Effector CD4-positive, alpha-beta T cell (primary cell): ENCODE measurements at places on chromosomes 1 and 21.

GRCh38 chr1:67753776-67754525, 69.0 kb downstream of the GADD45A start:
- DNase-seq = no peak

GRCh38 chr1:50610563-50610962, 187.3 kb upstream of the DMRTA2 start:
- no peak for DNase-seq

DNA sequence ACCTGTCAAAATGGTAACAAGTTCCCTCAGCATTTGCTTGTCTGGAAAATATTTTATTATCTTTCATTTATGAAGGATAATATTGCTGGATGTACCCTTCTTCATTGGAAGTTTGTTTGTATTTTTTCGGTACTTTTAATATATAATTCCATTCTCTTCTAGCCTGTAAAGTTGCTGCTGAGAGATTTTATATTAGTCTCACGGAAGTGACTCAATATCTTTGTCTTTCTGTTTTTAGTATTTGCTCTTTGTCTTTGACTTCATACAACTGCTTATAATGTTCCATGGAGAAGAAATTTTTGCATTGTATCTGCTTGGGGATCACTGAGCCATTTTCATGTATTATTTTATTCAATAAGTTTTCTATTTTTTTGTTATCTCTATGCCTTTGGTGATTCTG, 1777.5 kb downstream of the BRINP3 start:
- DNase-seq = no peak

DNA sequence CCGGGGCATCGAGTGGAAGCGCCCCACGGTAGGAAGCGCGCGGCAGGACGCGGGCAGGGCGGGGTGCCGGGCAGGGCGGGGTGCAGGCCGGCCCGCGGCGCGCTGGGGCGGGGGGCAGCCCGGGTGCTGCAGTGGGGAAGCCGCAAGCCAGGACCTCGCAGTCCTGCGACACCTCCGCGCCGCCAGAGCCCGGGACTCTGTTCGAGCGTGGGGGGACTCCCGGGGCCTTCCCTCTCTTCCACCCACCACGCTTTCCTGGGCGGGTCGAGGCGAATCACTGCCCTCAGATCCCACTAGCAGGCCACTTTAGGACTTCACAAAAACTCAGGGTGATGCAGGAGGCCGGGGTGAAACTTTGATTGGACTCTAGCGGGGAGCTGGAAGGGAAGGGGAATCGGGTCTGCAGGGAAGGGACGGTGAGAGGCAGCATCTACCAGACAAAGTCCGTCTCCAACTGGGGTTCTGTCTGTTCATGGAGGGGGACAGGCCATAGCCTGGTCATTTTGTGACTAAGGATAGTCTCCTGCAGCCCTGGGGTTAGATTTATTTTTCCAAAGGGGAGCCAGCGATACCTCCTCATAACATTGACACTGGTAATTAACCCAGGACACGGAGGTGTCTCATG, 623 bp downstream of the CAPN2 start:
- DNase-seq = peak; percentile 31

DNA sequence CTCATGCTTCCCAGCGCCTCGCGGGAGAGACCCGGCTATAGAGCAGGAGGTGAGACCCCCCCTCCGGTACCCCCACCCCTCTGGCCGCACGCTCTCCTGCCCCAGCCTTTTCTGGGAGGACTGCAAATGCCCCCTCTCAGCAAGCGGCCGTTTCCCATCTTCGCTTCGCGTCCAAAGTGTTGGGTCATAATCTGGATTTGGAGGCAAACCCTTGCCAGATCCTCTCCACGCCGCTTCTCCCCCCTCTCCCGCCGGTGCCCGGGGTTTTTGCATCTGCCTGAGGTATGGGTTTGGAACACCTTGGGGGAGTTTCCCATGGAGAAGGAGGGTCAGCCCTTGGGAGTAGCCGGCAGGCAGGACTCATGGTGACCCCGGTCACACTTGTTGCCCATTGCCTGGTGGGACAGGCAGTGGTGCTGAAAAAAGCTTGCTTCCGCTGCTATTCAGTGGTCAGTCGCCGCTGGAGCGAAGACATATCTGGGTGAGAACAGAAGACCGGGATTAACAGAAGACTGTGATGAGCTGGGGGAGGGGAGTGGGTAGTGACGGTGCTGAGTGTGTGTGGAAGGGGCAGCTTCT, 935 bp downstream of the KCNK2 start:
- no peak for DNase-seq

DNA sequence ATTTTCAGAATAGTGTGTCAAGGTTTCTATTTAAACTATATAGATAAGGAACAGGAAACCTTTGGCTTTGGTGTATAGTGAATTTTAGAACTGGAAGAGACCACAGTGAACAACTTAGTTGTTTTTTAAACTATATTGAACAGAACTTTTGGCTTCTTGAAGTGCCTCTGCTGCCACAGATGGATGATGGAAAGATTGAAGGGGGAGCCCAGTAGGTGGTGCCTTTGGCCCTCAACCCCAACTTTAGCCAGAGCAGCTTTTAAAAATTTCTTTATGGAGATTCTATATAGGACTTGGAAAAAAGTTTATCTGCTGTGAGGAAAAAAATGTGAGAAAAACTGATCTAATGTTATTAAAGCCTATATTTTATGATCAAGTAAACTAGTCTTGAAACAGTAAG, 50.2 kb downstream of the SWT1 start:
- no peak for DNase-seq

- DNase-seq = no peak
Measured at GRCh38 chr1:47646676-47647075, 208.8 kb downstream of the FOXD2 start.

DNA sequence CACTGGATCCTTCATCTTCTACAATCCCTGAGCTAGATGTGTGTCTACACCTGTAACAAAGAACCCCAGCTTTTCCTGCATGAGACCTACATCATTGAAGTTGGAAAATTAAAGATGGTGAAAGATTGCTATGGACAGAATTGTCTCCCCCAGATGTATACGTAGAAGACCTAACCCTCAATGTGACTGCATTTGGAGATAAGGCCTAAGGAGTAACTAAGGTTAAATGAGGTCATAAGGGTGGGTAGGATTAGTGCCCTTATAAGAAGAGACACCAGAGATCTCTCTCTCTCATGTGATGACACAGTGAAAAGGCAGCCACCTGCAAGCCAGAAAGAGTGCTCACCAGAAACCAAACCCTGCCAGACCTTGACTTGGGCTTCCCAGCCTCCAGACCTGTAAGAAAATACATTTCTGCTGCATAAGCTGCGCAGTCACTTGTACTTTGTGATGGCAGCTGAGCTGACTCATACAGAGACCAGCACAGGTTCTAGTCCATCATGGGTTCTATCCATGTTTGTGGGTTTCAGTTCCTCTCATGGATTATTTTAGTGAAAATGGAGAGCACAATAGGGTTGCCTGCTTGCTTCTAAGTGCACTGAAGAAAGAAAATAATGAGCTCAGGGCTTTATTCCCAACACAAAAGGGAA, 180.8 kb downstream of the TPR start:
- no peak for DNase-seq

- no peak for DNase-seq
Measured at GRCh38 chr21:33760641-33761440, 118.5 kb downstream of the ITSN1 start.

DNA sequence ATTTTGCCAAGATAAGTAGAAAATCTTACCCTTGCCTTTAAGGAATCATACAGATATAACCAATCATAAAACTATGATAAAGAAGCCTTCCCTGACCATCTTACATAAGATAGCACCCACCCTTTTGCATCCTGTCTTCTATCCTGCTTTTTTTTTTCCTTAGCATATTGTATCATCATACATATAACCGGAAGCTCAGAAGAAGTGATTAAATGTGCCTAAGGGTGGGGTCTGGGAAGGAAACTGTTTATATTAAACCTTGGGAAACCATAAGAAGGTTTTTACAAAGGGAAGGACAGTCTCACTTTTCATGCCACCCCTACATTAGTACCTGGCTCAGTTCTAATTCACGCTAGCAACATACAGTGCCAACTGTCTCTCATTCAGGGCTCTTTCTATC, 66.8 kb downstream of the LUZP1 start:
- no peak for DNase-seq

DNA sequence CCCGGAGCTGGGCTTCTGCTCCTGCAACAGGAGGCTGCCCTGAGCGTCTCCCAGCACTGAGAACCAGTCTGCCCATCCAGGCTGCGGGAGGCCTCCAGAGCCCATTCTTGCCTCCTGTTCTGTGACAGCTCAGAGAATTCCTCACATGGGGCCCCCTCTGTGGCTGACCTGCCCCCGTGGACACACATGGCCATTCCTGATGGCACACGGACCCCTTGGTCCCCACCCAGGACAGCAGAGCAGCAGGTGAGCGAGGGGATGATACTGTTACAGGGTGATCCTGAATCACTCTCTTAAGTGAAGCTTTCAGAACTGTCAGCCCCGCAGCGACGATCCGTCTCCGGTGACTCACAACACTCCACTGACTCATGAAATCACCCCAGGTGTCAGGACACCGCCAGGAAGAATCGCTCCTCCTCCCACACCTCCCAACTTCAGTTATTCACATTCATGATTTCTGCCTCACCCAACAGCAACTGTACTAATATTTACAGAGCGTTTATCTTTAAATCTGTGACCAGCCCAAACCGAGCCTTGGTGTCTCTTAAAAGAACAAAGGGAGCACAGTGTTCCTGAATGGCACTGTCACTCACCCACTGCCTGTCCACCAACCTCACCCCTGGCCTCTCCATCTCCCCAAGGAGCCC, 22.5 kb downstream of the CHD5 start:
- DNase-seq = no peak

DNA sequence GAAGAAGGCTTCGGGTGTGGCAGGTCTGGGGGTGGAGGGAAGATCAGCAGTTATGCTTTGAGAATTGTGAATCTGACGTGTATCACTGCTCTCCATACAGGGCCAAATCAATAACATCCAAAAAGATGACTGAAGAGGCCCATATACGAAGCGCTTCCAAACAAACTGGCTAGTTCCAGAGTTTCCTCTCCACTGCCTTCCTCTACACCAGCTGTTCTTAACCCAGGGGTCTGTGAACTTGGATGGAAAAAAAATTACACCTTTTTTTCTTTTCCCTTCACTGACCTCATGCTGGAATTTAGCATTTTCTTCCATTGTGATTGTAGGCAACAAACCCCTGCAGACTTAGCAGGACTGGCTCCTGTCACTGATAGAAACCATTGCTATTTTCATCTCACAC, 77.1 kb upstream of the NBL1 start:
- DNase-seq = no peak

GRCh38 chr1:163035446-163036249, 33.5 kb upstream of the RGS4 start:
- no peak for DNase-seq

DNA sequence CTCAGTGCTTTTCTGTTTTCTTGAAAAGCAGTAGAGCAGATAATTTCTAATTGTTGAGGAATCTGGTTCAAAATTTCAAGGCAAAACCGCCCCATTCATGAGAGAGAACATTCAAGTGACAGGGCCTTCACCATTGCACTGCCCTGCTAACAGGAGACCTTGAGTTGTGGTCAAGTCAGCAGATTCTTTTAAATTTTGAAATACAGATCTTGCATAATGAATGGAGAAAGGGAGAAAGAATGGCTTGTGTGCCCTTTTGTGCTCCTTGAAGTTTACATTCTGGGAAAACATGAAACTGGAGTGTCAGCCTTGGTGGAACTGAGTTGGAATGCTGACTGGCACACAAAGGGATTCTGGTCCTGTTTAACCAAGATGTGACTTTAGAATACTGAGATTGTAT, 164.5 kb upstream of the UBE2U start:
- no peak for DNase-seq

GRCh38 chr1:99676876-99677275, 31.0 kb downstream of the PALMD start:
- DNase-seq = no peak

GRCh38 chr1:240732390-240732789, 120.4 kb upstream of the GREM2 start:
- DNase-seq = no peak

GRCh38 chr1:26305667-26306289, 658 bp downstream of the UBXN11 start:
- no peak for DNase-seq

GRCh38 chr1:107964336-107965109, 457 bp downstream of the VAV3 start:
- DNase-seq = peak; percentile 10

DNA sequence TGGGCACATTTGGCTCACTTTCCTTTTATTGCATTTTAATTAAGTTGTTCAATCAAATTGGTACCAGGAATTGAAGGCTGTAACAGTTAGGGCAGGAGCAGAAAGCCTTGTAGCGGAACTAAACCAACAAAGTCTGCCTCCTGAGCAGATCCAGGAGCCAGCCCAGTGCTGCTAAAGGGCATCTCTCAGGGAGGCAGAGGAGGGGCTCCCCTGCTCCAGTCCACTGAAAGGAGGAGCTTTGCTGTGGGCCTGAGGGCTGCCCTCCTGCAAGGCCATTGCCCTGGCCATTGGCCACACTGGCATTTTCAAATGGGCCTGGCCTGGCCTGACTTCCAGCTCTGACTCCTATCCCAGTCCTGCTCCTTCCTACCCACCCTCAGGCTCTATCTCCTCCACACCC, 3.7 kb upstream of the TRABD2B start:
- no peak for DNase-seq

- peak; percentile 58 for DNase-seq
Measured at GRCh38 chr1:8987881-8988617, 38.2 kb downstream of the SLC2A7 start.

GRCh38 chr21:41774467-41775148, 7.8 kb upstream of the RIPK4 start:
- no peak for DNase-seq

DNA sequence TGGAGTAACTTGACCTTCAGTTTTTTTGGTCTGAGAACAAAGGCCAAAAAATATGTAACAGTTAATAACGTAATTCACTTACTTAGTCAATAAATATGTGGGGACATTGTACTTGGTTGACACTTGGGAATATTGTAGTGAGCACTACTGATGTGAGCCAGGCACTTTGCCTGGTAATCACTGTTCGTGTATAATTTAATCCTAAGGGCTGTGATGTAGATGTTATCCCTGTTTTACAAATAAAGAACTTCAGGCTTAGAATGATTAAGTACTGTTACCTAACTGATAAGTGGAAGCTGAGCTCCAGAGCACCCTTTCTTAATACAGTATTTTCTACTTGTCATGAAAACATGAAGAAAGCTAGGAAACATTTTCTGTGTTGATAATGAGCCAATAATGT, 28.0 kb downstream of the PTBP2 start:
- DNase-seq = no peak
